OCI-M1 (cell line): ENCODE measurements at places on chromosomes 5 and 9.

DNA sequence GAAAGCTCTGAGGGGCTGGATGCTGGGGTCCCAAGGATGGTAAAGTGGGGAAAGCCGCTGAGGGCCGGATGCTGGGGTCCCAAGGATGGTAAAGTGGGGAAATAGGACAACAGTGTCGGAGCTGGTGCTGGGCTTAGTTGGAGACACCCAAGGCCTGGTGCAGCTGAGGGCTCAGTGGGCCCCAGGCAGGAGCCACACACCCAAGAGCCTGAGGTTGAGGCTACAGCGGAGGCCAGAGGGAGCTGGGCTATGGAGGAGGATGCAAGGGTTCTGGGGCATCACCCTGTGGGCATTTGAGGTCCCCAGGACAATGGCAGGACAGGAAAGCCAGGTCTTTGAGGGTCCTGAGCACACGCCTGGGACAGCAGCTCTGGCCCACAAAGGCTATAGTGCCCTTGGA, 19.1 kb upstream of the SLC9A3 start:
- DNase-seq: no peak

DNA sequence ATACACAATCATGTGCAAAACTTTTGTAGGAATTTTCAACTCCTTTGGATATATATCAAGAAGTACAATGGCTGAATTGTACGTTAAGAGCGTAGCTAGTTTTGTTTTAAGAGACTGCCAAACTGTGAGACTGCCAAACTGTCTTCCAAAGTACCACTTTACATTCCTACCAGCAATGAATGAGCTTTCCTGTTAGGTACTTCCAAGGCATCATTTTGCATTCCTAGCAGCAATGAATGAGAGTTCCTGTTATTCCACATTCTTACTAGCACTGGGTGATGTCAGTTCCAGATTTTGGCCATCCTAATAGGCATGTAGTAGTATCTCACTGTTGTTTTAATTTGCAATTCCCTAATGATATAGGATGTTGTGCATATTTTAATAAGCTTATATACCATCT, 219.3 kb downstream of the KCNN2 start:
- DNase-seq: no peak

DNA sequence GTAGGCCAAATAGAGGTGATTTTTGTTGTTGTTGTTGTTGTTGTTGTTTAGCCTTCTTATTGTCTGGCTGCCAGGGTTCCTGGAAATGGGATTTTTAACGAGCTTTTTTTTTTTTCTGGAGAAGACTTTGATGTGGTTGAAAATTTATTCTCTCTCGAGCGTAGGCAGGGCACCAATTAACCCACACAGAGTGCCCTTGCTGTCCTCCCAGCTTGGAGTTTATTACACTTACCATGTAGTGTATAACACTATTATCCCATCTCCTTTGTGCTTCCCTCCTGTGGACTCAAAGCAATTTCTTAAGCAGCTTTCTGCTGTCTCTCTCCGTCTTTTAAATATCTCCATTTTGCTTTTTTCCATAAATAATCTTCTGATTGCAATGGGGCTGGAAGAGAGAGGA, 57.4 kb downstream of the OR2K2 start:
- DNase-seq: no peak

- DNase-seq: no peak
Measured at GRCh38 chr5:180474569-180474968, 19.6 kb upstream of the CNOT6 start.

DNA sequence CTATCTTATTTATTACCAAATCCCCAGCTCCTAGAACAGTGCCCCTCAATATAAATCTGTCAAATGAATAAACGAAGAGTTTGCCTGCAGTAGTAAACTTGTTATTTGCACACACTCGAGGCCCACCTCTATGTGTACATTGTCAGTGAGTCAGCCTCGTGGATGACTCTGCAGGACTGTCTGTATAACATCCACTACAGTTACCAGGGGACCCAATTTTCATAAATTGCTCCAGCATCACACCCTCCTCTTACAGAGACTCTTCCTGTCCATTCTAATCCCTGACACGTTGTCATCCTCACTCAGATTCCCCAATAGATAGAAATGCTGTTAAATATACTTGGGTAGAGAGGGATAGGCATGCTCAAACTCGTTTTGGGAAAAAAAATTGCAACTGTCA, 478.5 kb downstream of the RAB3C start:
- no peak for DNase-seq

- DNase-seq: peak; percentile 57
Measured at GRCh38 chr9:20623021-20623747, 885 bp upstream of the MLLT3 start.

- no peak for DNase-seq
Measured at GRCh38 chr5:39775797-39776365, 351.1 kb upstream of the DAB2 start.

DNA sequence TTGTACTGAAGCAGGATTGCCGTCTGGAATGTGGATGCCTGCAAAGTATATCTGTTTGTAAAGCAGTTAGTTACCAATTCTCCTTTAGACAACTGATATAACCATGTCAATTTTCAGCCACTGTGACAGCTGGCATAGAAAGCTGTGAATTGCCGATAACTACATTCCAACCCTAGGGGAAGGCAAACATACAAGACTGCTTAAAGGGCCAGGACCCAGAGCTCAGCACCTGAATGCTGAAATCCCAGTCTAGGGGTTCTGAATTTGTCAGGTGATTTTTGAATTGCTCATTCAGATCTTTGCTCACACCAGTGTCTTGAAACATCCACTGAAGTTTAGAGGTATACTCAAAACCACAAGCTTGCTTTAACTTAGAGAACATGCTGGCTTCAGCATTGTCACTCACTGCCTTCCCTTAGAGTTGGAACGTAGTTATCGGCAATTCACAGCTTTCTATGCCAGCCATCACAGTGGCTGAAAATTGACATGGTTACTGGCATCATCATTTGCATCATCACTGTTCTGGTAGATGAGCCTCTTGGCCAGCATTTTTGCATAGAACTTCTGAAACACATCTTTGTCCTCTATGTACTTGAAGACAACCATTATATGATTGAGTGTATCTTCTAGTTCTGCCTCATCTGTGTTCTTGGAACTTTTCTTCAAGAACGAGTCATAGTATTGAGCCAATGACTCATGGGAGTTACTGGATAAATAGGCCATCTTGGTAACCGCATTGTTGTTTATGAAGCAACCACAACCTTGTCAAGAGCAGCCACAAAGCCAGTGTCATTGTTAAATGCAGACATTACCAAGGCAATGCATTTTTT, 82.1 kb downstream of the CCDC192 start:
- no peak for DNase-seq
